ENCODE measurements at places on chromosomes 5 and 9. TPM values are rescaled to one million over a fixed set of nuclear protein-coding genes. Genes with fewer than 3 reads are reported as not detected.

LCN1 gene
- not detected for total RNA-seq

GDF9 gene
- total RNA-seq = 0.15 TPM

CDKN2B-AS1 gene
- 0.89 TPM for total RNA-seq

NPR3 gene
- 19.9 TPM for total RNA-seq

PLAC8L1 gene
- not detected for total RNA-seq

DDX4 gene
- not detected for total RNA-seq

SAXO1 gene
- not detected for total RNA-seq

GRIA1 gene
- total RNA-seq = 1.5 TPM
